Activated CD4-positive, alpha-beta T cell treated with anti-CD3 and anti-CD28 coated beads for 24 hours (primary cell): ENCODE measurements at places on chromosomes 1 and 21.

GRCh38 chr1:14614341-14614740 lies 15.9 kb downstream of the KAZN start:
- no peak for DNase-seq

- no peak for DNase-seq
These were observed 233.3 kb downstream of the SETD4 start for GRCh38 chr21:35827004-35827403.

GRCh38 chr1:226640321-226641136 lies 92.0 kb downstream of the STUM start:
- no peak for DNase-seq

DNA sequence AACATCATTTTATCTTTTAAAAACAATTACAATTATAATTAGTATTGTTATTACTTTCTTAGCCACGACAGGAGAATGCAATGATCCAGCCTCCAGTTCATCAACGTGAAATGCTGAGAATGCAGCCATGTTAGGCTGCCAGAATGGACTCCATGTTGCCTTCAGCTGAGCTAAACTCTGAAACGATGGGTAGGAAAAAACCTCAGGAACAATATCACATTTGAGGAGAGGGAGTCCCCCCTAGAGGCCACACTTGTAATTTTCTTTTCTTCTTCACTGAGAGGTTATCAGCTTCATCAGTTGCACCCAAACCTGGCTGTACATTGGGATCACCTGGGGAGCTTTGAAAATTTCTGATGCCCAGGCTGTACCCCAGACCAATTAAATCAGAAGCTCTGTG lies 34.6 kb upstream of the DNAH14 start:
- no peak for DNase-seq

GRCh38 chr1:244301595-244302130 lies 150.0 kb downstream of the ADSS2 start:
- DNase-seq = no peak

DNA sequence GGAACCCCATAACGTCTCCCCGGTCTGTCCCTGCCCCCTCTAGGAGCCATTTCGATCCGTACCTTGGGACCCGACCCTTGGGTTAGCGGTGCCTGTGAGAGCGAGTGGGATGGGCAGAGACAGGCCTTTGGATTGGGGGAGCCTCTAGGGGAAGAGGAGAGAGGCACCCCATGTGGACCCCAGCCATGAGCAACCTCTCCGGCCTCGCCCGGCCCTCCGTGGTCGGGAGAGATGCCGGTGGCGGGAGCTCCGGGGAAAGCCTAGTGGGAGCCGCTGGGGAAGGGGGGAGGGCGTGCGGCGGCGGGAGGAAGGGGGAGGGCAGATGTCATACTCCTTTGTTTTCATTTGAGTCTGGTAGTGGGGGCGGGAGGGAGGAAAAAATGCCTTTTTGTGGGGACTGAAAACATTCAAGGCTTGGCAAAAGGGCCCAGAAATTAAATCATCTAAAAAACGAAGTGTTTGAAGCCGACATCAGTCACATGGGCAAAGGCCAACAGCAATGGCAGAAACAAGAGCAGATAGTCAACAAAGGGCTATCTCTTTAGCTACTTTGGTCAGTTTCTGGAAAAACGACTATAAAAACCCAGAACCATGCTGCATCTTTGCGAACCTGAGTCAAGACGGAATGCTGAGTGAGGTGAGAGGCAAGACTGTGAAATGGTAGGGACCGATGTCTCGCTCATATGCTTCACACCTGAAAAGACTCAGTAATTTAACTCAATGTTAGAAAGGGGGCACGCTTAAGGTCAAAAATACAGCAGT lies 758 bp downstream of the PTBP2 start:
- DNase-seq = peak; percentile 22

GRCh38 chr1:19557609-19558051 lies 72.3 kb upstream of the CAPZB start:
- DNase-seq = no peak

DNA sequence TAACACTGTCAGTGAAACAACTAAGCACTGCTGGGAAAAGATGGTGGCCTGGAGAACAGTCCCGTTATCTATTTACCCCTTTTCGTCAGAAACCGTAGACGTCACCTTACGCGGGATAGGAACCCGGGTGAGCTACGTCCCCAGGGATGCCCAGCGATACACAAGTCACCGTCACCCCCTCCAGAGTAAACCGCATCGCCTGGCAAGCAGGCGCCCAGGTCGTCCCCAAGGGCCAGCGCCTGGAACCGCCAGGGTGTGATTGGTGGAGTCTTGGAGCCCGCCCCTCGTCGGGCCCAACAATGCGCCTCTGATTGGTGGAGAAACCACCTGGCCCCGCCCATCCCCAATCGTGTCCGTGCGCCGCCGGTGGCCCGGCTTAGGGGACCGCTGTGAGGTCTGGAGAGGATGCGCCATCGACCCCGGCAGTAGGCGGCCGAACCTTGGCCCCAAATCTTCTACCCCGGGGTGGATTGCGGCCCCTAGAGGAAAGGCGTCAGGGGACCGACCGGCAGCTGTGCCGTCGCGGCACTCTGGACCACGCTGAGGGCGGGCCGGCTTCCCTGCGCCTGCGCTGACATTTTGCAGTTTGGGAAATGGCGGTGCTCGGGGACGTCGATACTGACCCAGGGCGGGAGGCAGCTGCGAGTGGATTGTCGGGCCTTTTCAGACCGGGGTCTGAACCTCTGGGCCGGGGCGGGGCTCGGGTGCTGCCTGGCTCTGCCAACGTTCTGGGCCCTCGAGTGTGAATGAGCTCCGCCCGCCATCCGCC lies 34.4 kb downstream of the SLC2A1 start:
- DNase-seq = peak; percentile 92

DNA sequence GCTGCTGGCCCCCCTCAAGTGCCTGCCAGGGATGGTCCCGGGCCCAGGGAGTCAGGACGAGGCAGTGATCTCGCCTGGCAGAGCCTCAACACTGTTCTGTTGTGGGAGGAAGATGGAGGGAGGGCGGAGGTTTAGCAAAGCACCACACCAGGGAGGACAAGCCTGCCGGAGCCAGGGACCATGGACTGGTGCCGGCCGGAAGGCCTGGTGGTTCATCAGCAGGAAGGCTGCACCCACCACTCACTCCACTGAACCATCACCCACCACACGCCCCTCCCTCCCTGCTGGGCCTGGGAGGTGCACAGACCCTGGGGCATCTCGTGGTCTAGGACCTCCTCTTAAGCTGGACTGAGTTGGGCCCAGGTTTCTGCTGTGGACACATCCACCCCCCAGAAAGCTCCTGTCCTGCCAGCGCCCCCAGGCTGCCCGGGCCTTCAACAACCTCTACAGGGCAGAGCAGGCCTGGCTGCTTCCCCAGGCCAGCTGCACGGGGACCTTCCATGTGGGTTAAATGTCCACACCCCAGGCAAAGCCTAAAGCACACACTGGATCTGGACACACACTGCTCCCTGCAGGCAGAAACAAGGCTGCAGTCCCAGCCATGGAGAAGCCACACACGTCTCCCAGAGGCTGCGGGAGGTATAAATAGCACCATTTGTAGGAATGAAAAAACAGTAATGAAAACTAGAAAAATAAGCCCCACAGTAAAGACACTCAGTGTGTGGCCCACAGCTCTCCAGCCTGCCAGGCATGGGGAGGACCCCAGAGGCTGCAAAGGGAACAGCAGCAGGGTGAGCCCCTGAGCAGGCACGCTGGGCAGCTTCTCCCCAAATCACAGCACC lies 10.4 kb upstream of the TMEM240 start:
- no peak for DNase-seq

- no peak for DNase-seq
These were observed 55.2 kb downstream of the COL6A1 start for GRCh38 chr21:46036696-46037330.

GRCh38 chr1:22795366-22795714 lies 84.7 kb downstream of the EPHB2 start:
- no peak for DNase-seq

DNA sequence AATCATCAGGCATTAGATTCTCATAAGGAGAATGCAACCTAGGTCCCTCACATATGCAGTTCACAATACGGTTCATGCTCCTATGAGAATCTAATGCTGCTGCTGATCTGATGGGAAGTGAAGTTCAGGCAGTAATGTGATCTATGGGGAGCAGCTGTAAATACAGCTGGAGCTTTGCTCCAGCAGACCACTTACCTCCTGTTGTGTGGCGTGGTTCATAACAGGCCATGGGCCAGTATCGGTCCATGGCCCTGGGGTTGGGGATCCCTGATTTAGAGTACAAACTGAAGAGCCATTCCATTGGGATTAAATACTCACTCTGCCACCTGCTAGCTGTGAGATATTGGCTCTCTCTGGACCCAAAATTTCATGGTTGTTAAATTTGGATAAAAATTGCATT lies 244.6 kb upstream of the POGK start:
- no peak for DNase-seq

- no peak for DNase-seq
These were observed 37.3 kb downstream of the PLEKHO1 start for GRCh38 chr1:150186789-150187559.

- no peak for DNase-seq
These were observed 386.4 kb downstream of the HHAT start for GRCh38 chr1:210715072-210715471.

- DNase-seq = no peak
These were observed 346.6 kb downstream of the ZNF326 start for GRCh38 chr1:90341516-90341915.
